ENCODE measurements at places on chromosomes 13 and 19. TPM values are rescaled to one million over a fixed set of nuclear protein-coding genes. Genes with fewer than 3 reads are reported as not detected.

Gene YJEFN3
- 11.9 TPM for total RNA-seq

Gene SLC25A41
- not detected for total RNA-seq

DNA sequence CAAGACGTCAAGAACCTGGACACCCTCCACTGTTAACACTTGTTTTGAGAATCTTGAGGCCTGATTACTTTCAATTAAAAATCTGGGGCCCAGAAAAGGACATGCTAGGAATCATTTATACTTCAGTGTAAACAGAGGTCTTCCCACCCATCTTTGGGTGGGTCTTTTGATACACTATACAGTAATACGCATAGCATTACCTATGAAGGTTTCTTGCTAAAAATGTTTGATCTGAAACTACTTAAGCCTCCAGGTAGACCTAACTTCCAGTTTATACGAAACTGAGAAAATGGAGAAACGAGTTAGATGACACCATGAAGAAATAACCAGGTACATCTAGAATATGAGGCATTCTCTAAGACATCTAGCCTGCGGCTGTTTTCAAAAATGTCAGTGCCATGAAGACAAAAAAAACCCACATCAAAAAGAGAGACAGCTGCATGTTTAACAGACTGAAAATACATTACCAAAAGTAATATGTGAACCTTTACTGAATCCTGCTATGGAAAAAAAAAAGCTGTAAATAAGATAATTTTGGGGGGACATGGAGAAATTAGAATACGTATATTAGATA lies 36.6 kb downstream of the TGDS start:
- H3K4me3 ChIP-seq: no peak overlapping the region
- H3K27ac ChIP-seq: no peak overlapping the region
- H3K4me1 ChIP-seq: no peaks in the 10 kb centered on the region
- no peaks in the 10 kb centered on the region for H3K27me3 ChIP-seq
- H3K36me3 ChIP-seq: no peaks in the 10 kb centered on the region

DNA sequence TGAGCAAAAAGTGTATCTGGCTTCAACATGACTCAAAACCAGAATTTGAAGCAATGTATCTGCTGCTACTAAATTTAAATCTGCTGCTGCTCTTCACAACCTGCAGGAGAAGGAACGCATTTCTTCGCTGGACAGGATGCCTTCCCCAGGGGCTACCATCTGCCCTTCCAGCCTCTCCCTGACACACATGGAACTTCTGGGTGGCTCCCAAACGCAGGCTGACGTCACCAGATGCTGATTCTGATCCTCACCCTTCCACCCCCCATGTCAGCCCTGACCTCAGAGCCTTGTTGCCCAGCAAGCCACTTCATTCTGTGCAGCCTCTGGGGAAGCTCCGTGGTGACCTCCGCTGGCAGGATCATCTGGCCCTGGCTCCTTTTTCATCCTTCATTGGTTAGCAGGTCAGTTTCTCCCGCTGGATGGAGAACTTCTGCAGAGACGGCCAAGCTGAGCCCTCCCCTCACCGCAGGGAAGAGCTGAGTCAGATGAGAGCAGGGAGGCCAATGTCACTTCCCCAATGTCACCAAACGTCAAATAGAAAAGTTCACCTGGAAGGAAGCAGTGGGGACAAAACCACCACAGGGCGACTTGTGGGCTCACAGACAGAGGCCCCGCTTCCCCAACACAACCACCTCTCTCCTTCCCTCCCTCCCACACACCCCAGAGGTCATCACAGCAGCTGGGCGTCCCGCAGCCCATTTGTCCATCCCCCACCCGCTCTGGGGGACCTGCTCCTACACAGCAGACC lies 14.0 kb upstream of the RAB20 start:
- DNase-seq: no peak
- peaks cover 51% of the 10 kb centered on the region for H3K27me3 ChIP-seq
- H3K27ac ChIP-seq: no peak overlapping the region
- no peak overlapping the region for H3K4me3 ChIP-seq
- no peaks in the 10 kb centered on the region for H3K4me1 ChIP-seq

DNA sequence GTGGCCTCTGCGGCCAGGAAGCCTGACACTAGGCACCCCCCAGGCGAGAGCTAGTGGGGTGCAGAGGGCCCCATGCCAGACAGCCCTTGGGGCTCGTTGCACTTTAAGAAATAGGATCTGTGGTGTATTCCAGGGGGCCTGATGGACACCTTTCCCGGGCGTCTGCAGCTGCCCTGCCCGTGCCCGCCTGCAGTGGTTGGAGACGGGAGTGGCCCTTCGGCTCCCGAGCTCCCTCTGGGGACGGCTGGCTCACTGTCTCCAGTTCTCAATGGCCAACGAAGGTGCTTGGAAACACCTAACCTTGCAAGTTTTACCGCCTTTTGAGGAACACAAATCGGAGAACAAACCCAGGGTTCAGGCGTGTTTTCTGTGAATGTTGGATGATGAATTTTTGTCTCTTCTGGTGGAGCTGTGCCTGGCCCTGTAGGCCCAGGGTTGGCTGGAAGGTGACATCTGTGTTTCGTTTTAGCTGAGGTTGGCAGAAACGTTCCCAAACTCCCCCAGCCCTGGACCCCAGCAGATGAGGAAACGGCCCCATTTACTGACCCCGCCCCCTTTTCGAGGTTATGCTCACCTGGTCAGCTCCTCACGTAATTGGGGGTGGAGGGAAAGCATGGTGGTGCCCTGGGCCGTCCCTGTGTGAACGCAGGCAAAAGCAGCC lies 17.4 kb upstream of the NPAS1 start:
- H3K36me3 ChIP-seq: peaks cover 51% of the 10 kb centered on the region
- H3K4me1 ChIP-seq: no peaks in the 10 kb centered on the region
- DNase-seq: no peak
- no peaks in the 10 kb centered on the region for H3K27me3 ChIP-seq
- no peak overlapping the region for H3K4me3 ChIP-seq
- no peak overlapping the region for H3K27ac ChIP-seq

Measured in MCF 10A (cell line).